ENCODE measurements at places on chromosomes 1 and 21.
A peak's percentile ranks its signal among the peaks of the same experiment; 100 is the strongest.

GRCh38 chr1:54549181-54549924 lies 1.3 kb downstream of the ACOT11 start:
- DNase-seq: no peak

DNA sequence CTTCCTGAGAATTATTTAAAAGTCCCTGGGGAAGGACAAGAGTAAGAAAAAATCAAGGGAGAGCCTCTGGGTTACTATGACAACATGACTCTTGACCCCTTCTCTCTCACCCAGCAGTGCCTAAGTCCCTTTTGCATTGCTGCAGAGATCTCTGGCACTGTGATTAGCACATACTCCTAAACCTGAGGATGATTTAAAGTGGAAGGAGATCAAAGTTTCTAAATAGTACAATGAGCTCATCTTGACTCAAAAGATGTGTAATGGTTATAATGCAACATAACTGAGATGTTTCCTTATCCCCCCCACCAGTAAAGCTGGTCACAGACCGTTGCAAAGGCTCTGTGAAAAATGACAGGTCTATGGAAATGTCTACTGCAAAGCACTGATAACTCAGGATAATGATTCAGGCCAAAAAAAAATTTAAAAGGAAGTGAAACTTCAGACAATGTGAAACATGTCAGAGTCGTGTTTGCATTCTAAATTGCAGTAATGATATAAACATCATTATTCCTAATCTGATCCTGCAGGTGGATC lies 519.2 kb downstream of the KIF26B start:
- peak; percentile 38 for DNase-seq

- no peak for DNase-seq
Observed at GRCh38 chr1:2998503-2999100, 22.7 kb upstream of the ACTRT2 start.

DNA sequence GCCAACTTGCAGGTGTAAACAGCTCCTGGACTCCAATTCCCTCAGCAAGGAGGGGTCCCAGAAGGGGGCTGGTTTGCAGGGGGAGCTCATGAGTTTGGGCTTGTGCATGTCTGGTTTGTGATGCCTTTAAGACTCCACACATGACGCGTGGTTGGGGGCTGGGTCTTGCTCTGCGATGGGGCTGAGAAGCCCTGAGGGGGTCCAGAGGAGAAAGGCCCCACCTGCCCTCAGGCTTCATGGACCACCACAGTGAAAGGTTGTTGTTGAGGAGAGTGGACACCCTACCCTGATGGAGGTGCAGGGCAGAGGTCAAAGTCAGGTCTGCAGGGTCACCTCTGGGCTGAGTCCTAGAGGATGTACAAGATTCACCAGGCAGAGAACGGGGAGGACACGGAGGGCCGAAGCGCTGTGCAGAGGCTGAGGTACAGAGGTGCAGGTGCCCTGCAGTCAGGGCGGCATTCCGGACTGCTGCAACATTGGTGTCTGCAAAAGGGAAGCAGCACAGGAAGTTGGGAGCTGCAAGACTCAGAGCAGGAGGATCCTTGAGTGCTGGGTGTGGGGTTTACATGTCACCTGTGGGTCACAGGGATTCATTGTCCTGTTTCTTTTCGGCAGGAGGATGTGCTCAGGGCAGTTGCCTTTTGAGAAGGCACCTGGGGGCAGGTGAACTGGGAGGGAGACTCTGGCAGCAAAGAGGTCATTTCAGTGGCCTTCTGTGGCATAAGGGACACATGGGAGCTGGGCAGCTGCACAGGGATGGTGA lies 399.4 kb downstream of the PTPRU start:
- no peak for DNase-seq

GRCh38 chr1:237884237-237884636 lies 6.5 kb downstream of the ZP4 start:
- no peak for DNase-seq

Measured in CD4-positive, alpha-beta T cell (primary cell).